ENCODE measurements at places on chromosomes 2 and 18.

DNA sequence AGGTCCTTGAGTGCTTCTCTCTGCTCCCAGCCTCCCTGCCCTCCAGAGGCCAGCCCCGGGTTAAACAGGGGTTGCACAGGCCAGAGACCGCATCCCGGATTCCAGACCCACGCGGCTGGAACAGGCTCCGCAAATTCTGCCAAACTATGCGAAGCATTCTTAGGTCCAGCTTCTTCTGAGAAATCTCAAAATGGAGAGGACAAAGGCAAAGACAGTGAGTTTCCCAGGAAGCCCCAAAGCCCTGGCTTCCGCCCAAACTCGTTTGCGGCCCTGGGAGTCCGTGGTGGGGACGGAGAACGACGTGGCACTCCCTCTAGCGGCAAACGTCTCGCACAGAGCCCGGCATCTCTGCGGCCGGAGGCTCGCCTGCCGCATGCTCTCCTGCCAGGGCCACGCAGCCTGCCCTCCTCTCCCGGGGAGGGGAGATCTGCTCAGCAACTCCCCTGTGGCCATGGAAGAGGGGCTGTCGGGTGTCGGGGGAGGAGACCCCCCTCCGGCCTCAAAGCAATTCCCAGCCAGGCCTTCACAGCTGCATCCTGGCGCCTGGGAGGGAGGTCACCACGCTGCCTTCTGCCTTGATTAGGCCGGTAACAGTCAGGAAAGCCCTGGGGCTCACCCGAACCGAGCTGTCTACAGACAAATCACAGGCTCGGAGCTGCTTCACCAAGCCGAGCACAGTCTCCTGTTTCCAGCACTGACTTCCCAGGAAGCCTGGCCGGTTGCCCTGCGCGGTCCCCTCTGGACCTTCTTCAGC is 33.4 kb upstream of the KLHL29 start:
- DNase-seq: peak; percentile 91

- peak; percentile 72 for DNase-seq
Observed at GRCh38 chr2:127039387-127040031, 67.4 kb downstream of the BIN1 start.

DNA sequence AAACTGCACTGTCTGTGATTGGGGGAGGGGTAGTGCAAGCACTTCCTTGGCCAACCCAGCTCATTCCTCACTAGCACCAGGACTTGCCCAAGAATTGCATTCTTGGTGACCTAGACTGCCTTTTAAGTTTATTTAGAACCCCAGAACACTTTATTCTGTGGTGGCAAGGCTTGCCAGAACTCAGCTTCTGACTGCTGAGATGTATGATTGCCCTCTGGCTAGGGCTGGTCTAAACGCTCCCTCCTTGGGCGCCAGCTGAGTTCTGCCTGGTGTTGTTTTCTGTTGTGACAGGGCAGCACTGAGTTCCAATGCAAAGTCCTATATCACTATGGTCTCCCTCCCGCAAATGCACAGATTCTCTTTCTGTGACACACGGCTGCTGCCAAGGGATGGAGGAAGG is 247.7 kb downstream of the ZNF385B start:
- no peak for DNase-seq

DNA sequence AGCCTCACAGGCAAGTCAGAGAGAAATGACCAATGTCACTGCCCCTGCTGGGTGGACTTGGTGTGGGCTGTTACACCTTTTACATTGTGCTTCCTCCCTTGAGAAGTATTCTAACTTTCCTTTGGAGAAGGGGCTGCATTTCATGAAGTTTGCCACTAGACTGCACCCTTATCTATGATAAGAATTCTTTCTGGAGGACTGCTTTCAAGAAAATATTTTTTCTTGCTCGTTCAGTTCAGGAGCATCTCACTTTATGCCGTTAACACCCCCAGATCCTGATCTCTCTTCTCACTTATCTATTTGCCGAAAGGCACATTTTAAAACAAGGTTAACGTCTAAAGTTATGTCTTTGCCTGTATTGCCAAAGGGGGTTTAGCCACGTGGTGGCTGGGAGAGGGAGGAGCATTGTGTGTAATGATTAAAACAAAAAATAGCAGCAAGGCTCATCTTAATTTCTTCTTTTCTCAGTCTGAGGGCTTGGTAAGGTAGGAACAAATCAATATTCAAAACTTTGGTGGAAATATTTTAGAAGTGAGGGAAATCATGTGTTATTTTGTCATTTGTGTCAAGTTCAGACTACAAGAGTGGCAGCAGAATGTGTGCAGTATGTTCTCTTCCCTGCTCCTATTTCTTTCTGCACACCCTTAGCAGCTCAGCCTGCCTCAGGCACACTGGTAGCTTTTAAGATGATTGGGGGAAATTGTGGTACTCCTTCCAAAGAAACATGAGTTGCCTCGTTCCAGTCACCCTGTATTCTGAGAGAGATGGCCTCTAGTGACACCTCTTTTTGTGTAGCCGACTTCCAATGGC is 1.6 kb upstream of the IGFBP5 start:
- no peak for DNase-seq

DNA sequence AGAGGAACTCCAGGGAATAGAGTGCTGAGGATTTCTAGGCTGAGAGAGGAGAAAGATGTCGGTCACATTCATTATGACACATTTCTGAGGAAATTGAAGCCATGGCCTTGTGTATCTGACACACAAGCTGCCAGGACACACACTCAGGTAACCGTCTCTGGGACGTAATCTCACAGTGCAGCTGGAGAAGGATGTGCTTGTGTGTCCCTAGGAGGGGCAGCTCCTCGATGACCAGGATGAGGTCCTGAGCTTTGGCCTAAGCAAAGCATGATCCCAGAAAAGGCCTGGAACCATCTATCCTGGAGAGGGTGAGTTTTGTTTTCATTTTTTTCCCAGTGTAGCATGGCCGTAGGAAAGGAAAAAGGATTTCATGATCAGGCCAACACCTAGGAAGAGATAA is 102.2 kb downstream of the CAPN13 start:
- DNase-seq: no peak

DNA sequence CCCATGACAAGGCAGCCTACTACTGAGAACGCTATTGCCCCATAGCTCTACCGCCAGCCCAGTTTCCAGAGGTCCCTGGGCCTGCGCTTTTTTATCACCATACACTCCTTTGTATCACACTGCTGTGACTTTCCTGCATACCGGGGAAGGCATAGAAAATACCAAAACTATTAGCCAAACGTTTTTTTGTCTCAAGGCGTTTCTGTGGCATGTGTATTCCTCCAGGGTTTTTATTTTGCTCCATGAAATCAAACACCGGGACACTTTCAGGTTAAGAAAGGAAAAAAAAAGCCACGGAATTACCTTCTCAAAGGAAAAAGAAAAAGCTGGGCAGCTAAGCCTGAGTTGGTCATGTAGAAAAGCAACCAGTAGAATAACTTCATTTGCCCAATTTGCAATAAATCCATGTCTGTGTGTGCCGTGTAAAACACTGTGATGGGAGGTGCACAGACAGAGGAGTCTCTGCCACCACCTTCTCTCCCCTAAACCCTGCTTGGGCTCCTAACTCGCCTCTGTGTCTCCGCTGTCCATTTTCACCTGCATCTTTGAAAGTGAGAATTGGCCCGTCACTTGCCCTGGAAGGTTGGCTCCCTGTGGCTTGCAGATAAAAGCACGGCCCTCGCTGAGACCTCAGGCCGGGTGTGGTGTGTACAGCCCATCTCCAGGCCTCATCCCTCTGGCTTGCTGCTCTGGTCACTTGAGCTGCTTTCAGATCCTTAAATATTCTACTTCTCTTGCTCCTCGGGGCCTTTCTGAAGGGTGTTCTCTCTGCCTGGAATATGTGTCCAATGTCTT is 1.7 kb downstream of the AMER3 start:
- no peak for DNase-seq

DNA sequence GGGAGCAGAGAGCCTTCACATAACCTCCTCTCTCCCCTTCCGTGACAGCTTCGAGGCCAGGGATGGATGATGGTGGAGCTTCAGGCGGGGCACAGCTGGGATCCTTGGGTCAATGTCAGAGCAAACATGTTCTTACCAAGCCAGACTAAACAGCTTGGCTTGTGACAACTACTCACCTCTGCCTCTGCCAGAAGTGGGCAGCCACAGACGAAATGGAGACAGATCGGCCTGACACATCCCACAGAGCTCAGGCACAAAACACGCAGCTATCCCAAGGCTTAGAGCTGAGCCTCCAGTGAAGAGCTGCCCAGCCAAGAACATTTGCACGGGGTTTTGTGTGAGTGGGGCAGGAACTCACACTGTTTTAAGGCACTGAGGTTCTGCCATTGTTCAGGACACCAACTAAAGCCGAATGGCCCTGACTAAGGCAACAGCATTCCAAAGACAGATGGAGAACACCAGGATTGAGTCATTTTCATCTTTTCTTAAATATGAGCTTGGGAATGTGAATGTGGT is 12.8 kb downstream of the PXDN start:
- no peak for DNase-seq

GRCh38 chr2:190545093-190545492 is 10.6 kb upstream of the NEMP2 start:
- DNase-seq: no peak

- no peak for DNase-seq
Observed at GRCh38 chr2:54183972-54184371, 68.6 kb downstream of the ACYP2 start.

DNA sequence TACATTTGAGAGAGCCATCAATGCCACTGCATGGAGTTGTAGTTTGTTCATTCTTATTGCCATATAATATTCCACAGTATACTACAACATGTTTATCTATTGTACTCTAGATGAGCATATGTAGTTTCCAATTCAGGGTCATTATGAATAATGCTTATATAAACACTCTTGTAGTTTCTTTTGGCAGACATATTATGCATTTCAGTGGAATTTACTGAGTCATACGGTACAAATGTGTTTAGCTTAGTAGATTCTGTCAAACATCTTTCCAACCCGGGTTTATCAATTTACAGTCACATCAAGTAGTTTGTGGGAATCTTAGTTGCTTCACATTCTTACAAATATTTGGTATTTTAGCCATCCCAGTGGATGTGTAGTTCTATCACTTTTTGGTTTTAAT is 161.1 kb downstream of the KCNH7 start:
- DNase-seq: no peak

DNA sequence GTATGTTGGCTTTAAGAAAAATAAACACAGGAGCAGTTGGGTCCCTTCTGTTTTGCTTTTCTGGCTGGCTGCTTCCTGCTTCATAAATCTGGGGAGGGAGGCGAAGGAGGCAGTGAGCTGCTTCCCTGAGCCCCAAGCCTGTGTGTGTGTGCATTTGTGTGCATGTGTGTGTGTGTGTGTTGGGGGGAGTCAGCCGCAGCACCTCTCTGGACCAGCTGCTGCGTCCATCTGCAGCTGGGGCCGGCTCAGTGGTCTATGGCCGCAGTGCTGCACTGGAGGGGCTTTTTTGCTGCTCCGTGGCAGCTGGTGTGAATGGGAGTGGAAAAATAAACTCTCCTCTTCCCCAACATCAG is 192.3 kb downstream of the RNF144A start:
- DNase-seq: no peak

DNA sequence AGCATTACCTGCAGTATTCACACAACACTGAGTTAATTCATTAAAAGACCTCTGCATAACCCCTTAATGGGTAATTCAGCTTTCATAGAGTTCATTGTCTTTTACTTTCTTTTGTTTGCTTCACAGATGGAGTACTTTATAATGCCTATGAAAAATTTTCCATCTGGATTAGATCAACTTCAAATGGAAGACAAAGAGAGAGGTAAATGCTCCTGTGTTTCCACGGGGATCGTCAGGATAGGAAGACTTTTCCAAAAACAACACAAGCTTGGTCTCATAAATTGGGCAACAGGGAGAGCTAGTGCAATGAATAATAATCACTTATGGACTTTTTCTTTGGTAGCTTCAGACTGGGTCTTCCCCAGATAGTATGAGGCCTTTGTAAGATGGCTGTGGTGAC is 100.7 kb downstream of the ICOS start:
- no peak for DNase-seq

GRCh38 chr2:181235683-181236459 is 221.3 kb upstream of the ITGA4 start:
- no peak for DNase-seq

Data from aorta (tissue), 5 donors.